ENCODE measurements at places on chromosomes 11 and 22.

- no peak for DNase-seq
Observed at GRCh38 chr11:85867751-85868150, 12.6 kb downstream of the CCDC83 start.

GRCh38 chr11:59602432-59602831 is 13.1 kb downstream of the OSBP start:
- DNase-seq: no peak

GRCh38 chr22:47423861-47424820 is 661.7 kb downstream of the TBC1D22A start:
- no peak for DNase-seq

GRCh38 chr11:13551834-13552233 is 56.0 kb upstream of the PTH start:
- no peak for DNase-seq

DNA sequence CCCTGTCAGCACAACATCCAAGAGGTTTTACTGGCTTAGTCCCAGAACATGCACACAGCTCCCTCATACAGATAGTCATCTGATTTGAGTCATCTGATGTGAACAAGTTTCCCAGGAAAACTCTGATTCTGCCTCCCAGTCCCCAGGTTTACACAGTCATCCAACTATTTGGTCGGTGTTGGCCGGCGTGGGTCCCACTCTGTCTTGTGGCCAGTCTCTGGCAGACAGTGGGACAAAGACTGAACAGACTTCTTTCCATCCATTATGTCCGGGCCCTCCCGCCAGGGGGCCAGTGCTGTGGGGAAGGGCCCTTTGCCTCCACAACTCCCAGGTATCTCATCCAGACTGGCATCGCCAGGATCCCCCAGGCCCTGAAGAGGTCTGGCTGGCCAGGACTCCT is 60.0 kb downstream of the BTG4 start:
- DNase-seq: no peak

DNA sequence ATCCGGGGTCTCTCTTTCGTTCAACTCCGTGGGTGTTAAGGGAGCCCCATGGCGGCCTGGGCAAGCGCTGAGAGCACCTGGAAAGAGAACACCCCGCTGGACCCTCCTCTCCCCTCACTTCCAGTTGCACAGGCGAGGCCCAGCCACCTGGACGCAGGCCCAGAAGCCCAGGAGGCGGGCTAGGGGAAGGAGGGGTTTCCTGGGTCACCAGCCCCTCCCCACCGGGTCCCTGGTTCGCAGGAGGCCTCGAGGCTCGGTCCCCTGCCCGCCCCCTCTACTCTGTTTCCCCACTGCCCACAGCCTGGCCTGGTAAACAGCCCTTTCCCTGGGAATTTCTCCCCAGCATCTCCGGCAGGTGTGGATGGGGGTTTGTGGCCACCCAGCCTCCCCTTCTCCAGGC is 8.5 kb upstream of the NFAM1 start:
- no peak for DNase-seq

DNA sequence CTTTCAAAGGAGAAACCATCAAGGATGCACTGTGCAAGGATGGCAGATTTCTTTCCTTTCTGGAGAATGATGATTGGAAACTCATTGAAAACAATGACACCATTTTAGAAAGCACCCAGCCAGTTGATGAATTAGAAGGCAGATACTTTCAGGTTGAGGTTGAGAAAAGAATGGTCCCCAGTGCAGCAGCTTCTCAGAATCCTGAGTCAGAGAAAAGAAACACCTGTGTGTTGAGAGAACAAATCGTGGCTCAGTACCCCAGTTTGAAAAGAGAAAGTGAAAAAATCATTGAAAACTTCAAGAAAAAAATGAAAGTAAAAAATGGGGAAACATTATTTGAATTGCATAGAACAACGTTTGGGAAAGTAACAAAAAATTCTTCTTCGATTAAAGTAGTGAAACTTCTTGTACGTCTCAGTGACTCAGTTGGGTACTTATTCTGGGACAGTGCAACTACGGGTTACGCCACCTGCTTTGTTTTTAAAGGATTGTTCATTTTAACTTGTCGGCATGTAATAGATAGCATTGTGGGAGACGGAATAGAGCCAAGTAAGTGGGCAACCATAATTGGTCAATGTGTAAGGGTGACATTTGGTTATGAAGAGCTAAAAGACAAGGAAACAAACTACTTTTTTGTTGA is 9.8 kb downstream of the FAM111A start:
- peak; percentile 45 for DNase-seq

DNA sequence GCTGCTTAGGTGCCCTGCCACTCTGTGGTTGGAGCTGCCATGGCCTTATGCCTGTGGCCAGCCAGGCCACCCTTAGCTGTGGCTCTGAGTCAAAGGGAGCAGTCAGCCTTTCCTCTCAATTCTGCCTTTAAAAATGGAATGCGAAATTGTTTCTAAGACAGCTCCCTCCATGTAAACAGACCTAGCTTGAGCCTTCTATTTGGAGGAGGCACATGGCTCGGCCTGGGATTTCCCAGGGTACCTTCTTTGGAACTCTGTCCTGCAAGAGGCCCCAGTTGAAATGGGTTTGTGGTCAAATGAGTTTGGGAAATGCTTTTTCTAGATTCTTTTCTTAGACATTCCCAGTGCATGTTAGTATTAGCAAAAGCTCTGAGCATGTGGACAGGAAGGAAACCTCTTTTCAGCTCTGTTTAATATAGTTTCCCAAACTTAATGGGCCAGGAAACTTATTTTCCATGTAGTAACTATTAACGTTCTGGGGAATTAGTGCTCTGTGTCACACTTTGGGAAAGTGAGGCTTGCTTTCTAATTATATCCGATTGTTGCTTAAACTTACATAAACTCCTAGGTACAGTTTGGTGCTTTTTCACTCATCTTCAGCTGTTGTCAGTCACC is 7.8 kb downstream of the PHOX2A start:
- DNase-seq: no peak

DNA sequence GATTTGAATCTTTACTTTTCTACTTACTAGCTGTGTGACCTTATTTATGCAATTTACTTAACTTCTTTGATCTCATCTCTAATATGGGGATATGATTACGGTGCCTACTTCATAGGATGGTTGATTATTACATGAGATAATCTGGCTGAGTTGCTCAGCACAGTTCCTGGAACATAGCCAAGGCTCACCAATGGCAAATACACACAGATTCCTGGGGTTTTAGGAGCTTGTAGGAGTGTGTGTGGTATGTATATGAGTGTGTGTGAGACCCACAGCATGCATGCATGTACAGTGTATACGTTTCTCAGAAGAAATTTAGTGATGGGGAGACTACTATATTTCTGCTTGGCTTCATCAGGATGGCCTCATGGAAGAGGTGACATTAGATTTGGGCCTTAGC is 256.9 kb downstream of the KIRREL3 start:
- no peak for DNase-seq

DNA sequence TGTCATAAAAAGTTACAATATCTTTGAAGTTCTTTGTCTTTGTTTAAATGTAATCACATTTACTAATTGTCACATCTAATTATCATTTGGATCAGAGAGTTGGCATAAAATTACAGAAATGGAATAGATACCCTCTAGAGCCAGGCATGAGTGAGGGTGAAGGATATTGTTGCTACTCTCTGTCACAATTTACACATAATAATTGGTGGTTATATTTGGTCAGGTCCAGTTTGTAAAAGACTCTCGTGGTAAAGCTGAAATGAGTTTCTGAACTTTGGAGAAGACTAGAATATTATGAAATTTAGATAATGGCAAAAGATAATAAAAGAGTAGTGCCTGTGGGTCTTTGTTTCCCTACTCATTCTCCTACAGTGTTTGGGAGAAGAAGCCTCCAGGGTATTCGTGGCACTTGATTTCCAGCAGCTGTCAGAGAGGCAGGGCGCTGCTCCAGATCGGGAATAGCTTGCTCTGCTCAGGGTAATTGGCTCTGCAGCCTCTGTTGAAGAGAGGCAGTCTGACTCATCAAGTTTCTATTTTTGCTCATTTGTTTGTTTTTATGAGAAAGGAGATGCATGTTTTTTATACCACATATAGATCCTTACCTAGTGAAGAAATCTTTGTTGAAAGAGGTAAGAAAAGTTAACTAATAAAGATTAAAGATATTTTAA is 349.9 kb downstream of the CNTN5 start:
- DNase-seq: no peak

DNA sequence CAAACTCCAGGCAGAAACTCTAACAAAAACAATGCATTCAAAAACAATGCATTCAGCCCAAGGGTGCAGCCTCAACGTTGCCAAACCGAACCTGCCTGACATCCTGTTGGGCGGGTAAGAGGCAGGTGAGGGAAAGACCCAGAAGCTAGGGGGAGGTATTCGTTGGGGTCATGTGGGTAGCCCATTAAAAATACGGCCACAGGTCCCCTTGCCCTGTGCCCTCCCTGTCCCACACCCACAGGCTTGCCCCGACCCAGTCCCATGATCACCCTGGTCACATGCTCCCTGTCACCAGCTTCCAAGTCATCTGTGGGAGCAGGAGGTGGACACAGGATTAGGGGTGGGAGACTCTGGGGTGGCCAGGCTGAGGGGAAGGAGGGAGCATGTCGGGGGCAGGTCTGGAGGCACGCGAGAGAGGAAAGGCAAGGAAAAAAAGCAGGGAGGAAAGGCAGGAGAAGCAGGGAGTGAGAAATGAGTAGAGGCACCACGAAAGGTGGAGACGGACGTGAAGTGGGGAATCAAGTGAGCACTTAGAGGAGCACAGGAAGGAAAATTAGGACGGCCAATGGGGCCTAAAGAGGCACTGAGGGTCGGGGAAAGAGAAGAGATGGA is 683 bp downstream of the PLA2G6 start:
- DNase-seq: peak; percentile 62

- DNase-seq: peak; percentile 41
Observed at GRCh38 chr11:70421123-70421522, 22.8 kb downstream of the CTTN start.

GRCh38 chr11:104531075-104531474 is 367.1 kb upstream of the PDGFD start:
- peak; percentile 6 for DNase-seq

DNA sequence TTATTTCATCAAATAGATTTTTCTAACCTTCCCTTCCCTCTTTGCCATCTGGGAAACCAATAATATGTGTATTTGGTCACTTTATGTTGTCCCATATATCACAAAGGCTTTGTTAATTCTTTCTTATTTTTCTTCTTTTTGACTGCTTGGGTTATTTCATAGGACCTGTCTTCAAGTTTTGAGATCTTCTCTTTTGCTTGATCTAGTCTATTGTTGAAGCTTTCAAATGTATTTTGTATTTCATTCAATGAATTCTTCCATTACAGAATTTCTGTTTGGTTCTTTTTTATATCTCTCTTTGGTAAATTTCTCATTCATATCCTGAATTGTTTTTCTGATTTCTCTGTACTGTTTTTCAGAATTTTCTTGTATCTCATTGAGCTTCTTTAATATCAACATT is 132.1 kb downstream of the FCHSD2 start:
- DNase-seq: no peak

All from activated CD8-positive, alpha-beta T cell treated with anti-CD3 and anti-CD28 coated beads for 36 hours (primary cell).